Colonic mucosa (tissue), 4 donors: ENCODE measurements at places on chromosomes 1 and 21.

DNA sequence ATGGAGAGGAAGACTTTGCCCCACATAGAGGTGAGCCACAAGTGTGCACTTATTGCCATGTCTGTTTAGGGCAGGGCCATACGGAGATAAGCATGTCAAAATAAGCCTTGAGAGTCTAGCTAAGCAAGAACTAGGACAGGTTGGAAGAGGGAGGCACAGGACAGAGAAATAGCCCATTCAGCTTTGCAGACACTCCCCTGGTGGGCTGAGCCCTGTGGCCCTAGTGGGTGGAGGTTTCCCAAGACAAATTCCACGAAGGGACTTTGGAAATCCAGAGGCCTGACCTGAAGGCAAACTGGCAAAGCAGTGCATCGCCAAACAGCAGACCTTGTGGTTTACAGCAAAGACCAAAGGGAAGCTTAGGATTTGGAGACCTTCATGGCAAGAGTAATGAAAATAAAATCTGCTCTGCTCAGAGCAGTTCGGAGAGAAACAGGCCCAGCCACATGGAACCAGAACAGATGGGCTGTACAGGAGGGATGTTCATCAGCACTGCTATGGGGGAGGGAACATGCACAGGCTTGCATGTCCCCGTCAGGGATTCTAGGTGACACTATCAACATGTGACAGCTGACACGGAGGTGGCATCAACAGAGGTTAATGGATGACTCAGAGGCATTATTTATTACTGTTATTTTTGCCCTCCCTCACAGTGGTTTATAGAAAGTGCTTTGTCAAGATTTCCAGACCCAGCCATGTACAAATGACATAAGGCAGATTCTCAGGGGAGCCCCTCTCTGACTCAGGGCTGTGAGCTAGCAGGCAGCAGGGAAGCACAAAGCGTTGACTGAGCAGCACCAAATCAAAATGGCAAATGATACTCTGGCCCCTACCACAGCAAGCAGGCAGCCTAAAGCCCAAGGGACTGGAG, 90.1 kb upstream of the IRF2BP2 start:
- peak; percentile 49 for DNase-seq

DNA sequence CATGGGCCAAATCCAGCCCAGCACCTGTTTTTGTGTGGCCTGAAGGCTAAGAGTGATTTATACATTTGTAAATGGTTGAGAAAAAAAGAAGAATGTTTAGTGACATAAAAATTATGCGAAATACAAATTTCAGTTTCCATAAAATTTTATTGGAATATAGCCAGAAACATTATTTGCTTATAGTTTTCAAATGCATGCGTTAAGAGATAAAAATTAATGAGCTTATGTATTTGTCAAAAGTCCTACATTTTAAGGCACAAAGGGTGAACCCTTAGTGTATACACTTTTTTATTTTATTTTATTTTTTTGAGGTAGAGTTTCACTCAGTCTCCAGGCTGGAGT, 2.1 kb downstream of the MORC3 start:
- no peak for DNase-seq

GRCh38 chr1:219058891-219059820, 114.5 kb upstream of the LYPLAL1 start:
- no peak for DNase-seq

GRCh38 chr1:206463911-206464310, 6.4 kb upstream of the IKBKE start:
- DNase-seq: no peak
